ENCODE measurements at places on chromosomes 16 and 17.

DNA sequence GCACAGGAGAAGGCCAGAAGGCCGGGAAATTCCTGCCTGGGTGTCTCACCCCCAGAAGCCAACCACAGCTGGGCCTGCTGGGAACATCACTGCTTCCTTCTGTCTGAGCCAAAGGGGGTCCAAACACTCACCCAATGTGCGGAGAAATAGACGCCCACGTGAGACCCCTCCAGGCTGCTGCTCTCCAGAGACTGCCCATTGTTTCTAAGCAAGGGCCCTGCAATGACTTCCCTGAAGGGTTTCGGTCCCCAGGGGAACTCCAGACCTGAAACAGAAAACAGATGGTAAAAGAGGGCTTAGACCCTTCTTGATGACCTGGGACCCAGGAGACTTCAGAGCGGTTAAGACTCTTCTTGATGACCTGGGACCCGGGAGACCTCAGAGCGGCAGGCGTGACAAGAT lies 41.3 kb downstream of the MRM3 start:
- peak; percentile 90 for DNase-seq

DNA sequence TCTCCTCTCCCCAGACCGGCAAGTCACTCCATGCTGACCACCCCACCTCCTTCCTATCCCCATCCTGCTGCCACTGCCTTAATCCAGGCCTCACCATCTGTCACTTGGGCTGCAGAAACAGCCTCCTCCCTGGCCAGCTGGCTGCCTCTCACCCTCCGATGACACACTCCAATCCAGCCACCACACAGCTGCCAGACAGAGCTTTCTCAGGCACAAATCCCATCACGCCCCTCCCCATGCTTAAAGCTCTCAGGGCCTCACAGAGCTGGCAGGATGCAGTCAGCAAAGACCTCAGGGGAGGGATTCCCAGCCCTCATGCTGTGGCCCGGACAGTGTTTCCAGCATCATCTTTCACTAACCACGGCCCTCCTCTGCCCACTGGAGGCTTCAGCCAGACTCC lies 13.7 kb downstream of the CAMKK1 start:
- peak; percentile 100 for DNase-seq

- DNase-seq = no peak
These were observed 23.0 kb downstream of the IL21R start for GRCh38 chr16:27424772-27425498.

GRCh38 chr16:85528528-85529387 lies 84.4 kb upstream of the GSE1 start:
- peak; percentile 77 for DNase-seq

GRCh38 chr17:69820876-69821473 lies 254.1 kb upstream of the KCNJ16 start:
- peak; percentile 3 for DNase-seq

- DNase-seq = no peak
These were observed 5.3 kb downstream of the RAPGEFL1 start for GRCh38 chr17:40182606-40183005.

DNA sequence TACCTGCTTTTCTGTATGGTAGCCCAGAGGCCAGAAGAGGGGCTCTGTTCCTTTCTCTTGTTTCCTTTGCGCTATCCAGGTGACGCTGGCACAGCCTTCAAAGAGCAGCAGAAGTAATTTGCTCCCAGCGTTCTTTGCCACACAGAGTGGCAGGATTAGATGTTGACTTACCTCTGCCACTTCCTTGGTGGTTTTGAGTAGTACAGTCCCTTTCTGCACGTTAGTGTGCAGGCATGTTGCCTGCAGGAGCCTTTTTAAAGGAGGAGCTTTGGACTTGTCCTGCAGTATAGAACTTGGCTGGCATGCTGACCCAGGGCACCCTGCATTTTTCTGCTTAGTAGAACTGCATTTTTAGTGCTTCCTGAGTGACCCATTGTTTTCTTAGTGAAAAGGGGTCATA lies at the start of gene ABCC11:
Gene ABCC11 (minus strand): TSS at position 229 of the 400 bp plus-strand sequence. CDS start 15,618 bp downstream, outside the sequence.
- no peak for DNase-seq

Data from NCI-H82 (cell line).